ENCODE measurements at places on chromosomes 2 and 18.

DNA sequence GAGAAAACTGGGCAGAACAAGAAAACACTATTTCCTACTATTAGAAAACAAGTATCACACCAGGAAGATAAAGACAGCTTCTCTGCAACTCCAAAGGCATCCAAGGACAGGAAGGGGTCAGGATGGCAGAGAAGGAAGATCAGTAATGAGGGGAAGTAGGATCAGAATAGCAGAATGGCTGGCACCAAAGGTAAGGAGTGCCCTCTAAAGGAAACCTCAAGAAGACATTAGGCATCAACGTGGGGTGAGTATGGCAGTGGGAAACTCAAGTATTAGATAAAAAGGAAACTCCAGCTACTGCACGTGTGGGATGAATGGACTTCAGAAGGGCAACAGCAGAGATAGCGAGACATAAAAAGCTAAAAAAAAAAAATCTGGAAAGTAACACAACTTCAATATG is 25.9 kb downstream of the HDLBP start:
- DNase-seq: no peak

DNA sequence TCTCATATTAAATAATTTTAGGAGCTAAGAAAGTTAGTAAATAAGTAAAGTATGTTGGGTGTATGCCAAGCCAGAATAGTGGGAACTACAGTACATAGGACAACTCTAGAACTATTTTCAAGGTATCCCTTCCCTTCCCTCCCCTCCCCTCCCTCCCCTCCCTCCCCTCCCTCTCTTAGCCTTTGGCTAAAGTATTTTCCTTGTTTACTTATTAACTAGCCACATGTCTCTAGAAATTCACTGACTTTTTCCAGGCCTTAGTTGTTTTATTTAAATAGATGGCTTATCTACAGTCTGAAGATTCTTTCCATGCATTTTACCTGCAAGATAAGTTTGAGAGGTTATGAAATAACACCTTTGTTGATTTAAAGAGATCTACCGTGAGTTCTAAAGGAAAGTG is 402.1 kb downstream of the PARD3B start:
- peak; percentile 28 for DNase-seq

GRCh38 chr18:13910501-13910900 is 4.8 kb downstream of the MC2R start:
- no peak for DNase-seq

DNA sequence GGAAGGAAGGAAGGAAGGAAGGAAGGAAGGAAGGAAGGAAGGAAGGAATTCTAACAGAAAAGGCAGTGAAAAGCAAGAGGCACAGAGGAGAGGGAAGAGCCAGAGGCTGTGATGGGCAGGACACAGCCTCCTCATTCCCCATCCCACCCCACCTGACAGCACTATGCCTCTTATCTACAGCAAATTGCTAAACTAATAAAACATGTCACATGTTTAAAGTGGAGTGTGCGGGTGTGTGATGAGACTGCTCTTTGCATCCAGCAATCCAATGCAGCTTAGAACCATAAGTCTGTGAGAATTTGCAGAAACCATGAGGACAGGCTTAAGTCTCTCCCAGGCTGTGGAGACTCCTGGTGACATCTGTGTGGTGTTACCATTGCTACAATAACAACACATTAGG is 108.4 kb upstream of the ALK start:
- DNase-seq: no peak

GRCh38 chr2:226117510-226118065 is 682.0 kb downstream of the IRS1 start:
- DNase-seq: no peak

Measured in LNCaP clone FGC (cell line).